Effector memory CD4-positive, alpha-beta T cell (primary cell): ENCODE measurements at places on chromosomes 5 and 9.

DNA sequence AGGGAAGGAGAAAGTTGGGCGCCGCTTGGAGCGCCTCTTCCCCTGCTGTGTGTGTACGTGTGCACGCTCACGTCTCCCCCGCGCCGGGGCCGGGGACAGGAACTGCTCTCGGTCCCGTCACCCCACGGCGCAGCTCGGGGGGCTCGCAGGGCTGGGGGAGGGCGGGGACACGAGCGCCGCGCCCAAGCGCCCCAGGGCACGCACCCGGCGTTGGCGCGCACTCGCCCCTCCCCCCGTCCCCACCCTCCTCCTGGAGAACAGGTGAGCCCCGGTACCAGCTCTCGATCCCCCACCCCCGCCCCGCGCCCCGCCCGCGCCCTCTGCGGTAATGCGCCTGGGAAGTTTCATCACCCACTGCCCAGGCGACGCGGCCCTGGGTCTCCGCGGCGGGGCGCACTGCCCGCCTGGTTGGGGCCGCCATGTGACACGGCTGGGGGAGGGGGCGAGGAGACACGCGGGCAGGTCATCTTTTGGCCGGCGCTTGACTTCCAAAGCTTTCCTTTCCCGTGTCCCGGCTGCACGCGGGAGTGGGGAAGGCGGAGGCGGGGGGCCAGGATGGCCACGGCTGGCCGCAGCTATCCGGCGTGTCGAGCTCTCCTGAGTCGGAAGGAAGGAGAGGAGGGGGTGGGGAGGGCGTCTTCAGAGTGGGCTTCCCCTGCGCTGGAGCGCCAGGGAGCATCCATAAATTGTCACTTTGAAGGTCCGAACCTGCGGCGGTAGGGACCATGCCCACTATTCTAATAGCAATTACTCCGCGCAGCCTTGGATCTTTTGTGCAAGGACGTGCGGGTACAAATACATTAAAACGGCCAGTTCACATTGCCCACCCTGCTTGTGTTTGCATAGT is 1.5 kb upstream of the STC2 start:
- no peak for DNase-seq

- no peak for DNase-seq
Observed at GRCh38 chr9:134204991-134205578, 40.7 kb upstream of the RNU6ATAC start.

GRCh38 chr5:107985144-107985543 is 314.4 kb upstream of the EFNA5 start:
- no peak for DNase-seq

GRCh38 chr5:2724031-2724581 is 27.4 kb downstream of the IRX2 start:
- no peak for DNase-seq

DNA sequence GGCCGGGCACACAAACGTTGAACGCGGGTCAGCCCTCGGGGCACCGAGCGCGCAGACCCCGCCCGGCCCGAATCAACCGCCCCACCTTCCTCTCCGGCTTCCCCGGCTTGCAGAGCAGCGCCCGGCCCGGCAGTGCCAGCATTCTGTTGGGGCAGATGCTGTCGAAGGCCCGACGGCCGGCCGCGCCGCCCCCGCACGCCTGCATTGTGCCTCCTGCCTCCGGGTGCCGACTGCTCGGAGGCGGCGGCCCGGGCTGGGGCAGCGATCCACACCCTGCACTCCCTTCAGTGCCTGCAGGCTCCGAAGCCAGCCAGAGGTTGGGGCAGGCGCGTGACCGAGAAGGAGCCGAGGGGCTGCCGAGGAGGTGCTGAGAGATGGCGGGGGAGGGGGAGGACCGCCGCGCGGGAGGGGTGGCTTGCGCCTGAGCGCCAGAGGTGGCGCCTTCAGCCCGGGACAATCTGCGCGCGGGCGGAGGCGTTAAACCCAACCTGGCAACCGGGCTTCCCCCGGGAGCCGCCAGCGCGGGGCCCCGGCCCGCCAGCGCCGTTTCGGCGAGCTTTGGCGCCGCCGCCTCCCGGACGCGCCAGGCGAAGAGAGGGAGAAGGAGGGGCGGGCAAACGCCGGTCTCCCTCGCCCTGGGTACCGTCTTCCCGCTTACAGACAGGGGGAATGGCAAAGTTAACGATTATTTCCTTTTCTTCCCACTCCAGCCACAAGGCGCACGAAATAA is at the start of gene MCIDAS:
TSS of gene MCIDAS (minus strand) at position 382 of the 730 bp plus-strand sequence. CDS start at position 205, 177 bp downstream.
- peak; percentile 21 for DNase-seq

- DNase-seq, result no peak
Observed at GRCh38 chr5:34011536-34011935, 3.7 kb upstream of the AMACR start.

GRCh38 chr5:1515311-1515920 is 8.3 kb downstream of the LPCAT1 start:
- DNase-seq, result no peak
